ENCODE measurements at places on chromosomes 4 and X.

GRCh38 chr4:1410491-1411325 is 4.5 kb upstream of the NKX1-1 start:
- peak; percentile 28 for DNase-seq

- DNase-seq, result no peak
Observed at GRCh38 chr4:61950625-61951024, 750.5 kb downstream of the ADGRL3 start.

DNA sequence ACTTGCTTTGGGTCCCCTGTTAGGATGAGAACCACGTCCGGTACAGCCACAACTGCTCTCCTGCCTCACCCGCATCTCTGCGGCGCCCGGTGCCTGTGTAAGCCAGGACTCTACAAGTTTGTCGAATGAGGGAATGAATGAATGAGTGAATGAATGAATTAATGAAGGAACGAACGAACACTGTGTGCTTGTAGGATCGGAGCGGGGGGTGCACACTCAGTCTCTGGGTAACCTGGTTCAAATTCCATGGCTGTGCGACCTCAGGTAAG is 201.4 kb upstream of the PSAPL1 start:
- no peak for DNase-seq

DNA sequence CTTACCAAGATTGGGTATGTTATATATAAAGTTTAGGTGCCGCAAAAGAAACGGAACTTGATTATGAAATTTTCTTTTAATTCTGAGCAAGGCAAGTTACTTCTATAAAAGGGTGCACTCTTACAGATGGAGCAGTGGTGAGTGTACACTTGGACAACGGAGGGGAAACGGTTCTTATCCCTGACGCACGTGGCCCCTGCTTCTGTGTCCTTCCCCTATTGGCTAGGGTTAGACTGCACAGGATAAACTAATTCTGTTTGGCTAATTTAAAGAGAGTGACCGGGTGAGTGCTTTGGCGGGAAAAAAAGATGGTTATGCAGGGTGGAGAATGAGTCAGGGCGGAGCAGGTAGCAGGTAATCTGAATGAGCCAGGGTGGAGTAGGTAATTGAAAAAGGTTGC is 149.5 kb downstream of the GC start:
- no peak for DNase-seq

DNA sequence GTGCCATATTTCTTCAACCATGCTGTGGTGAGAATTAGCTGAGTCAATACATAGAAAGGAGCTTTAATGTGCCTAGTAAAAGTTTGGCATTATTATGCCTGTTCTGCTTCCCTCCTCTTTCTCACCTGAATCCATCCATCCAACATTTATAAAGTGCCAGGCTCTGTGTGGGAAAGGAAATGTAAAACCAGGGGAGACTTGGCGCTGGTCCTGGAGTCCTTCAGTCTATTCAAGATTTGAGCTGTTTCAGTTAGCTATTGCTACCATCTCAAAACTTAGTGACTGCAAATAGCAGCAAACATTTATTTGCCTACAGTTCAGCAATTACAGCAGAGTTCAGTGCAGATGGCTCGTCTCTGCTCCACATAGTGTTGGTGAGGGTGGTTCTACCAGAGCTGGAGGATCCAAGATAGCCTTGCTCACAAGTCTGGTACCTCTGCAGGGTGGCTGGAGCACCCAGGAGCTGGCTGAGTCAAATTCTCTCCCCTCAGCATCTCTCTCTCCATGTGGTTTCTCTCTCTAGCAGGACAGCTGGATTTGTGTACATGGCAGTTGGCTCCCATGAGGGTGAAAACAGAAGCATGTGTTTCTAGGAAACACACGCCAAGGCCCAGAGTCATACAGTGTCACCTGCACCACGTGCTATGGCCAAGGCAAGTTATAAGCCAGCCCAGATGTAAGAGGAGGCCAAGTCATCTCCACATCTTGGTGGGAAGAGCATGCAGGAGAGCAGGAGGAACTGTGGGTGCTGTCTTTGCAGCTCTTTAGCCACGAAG is 77.3 kb downstream of the FHDC1 start:
- DNase-seq, result no peak

DNA sequence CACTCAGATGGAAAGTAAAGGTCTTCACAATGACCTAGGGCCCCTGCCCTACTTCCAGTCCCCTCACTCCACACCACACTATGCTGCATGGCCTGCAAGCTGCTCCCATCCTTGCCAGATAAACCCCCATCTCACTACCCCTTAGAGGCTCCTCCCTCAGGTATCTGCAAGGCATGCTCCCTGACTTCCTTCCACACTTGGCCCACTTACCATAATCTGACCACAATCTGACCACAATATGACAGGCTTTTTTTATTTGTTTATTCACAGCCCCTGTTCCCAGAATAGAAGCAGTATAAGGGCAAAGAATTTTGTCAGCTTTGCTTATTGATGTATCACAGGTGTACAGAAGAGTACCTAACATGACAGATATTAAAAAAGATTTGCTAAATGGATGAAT is 124.7 kb downstream of the CAMK2D start:
- DNase-seq, result no peak

GRCh38 chr4:179017581-179017980 is 1575.3 kb upstream of the AGA start:
- DNase-seq, result no peak

DNA sequence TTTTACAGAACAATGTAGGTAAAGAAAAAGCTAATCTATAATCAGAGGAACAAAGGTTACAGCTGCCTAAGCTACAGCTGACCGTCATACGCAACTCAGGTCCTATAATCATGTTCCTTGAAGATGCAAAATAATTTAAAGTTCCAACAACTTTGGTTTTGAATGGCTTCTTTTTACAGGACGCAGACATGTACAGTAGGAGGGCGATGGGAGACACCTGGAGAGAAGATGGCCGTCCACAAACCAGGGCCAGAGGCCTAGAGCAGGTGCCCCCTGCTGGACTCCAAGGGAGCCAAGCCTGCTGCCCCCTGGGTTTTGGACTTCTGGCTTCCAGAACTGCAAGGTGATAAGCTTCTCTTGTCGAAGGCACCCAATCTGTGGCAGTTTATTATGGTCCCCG is 10.6 kb downstream of the HGFAC start:
- no peak for DNase-seq

DNA sequence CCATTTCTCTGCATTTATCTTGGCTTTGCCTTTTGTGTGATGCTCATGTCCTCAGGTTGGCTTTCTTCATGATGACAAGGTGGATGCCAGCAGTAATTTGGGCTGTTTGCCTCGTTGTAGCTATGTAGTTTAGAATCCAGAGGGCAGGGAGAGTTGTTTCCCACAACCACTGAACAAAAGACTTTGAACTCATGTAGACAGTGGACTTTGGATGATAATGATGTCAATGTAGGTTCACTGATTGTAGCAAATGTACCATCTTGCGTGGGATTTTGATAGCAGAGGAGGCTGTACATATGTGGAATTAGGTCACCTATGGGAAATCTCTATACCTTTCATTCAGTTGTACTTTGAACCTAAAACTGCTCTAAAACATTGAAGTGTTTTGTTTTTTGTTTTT is 41.3 kb downstream of the MND1 start:
- DNase-seq, result no peak

- no peak for DNase-seq
Observed at GRCh38 chr4:26360273-26360672, 39.5 kb downstream of the RBPJ start.

GRCh38 chr4:54228961-54229501 is at the start of gene PDGFRA:
Gene PDGFRA (plus strand): TSS chr4:54229293. CDS start chr4:54258769, 29,476 bp downstream.
- no peak for DNase-seq

- no peak for DNase-seq
Observed at GRCh38 chr4:72094059-72094797, 62.4 kb downstream of the NPFFR2 start.

- no peak for DNase-seq
Observed at GRCh38 chr4:164108971-164109370, 614.5 kb downstream of the TMA16 start.

GRCh38 chrX:16754019-16754418 is 32.2 kb upstream of the TXLNG start:
- DNase-seq, result no peak

DNA sequence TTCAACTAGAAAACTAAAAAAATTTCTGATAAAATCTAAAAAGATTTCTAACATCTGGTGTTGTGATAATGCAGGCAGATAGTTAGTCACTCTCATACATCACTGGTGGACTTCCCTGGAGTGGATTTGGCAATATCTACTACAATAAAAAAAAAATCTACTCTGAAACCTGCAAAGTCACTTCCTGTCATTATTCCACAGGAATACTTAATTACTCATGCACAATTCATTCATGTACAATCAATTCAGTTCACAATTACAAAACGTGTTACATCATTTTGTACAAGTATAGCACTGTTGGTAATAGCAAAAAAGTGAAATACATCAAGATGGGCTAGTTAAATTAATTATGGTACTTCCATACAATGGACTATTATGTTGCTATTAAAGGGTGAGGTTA is 16.5 kb upstream of the RHOH start:
- DNase-seq, result no peak

GRCh38 chr4:159045321-159045720 is 57.6 kb upstream of the RAPGEF2 start:
- no peak for DNase-seq

- no peak for DNase-seq
Observed at GRCh38 chrX:65528293-65528692, 6.3 kb downstream of the LAS1L start.

DNA sequence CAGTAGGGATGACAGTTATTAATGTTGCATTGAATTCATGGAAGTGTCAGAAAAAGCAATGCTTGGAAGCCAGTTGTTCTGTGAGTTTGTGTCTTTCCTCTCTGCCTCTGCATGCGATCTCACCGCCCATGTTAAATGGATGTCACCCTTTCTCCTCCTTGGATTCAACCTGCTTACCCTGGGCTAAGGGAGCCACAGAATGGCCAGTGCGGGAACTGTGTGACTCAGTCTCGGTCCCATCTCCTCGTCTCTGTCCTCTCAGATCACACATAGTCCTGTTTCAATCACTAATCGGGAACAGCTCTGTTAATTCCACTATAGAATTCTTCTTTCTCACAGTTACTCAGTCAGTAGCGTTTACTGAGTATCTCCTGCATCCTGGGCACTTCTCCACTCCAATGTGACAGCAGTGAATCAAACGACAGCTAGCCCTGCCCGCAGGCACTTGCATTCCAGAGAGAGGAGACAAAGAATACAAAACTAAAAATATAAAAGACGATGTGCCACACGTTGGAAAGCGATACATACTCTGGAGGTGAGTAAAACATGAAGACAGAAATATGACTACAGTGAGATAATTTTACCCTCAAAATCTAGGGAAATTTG is 53.6 kb upstream of the TLR3 start:
- no peak for DNase-seq

DNA sequence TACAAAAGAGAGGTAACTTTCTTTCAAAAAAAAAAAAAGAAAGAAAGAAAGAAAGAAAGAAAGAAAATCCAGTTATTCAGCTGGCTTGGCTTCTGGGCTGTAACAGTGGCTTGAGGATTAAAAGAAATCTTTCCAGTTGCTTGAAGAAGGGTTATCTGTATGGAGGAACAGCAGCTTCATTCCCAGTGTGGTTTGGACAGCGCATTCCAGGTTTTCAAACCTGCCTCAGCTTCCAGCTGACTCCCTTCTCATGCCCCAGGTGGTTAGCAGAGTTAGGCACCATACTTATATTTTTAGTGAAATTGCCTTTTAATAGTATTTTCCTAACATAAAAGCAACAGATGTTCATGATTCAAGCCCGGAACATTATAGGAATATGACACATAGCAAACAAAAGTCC is 48.6 kb downstream of the TMEM164 start:
- DNase-seq, result no peak

DNA sequence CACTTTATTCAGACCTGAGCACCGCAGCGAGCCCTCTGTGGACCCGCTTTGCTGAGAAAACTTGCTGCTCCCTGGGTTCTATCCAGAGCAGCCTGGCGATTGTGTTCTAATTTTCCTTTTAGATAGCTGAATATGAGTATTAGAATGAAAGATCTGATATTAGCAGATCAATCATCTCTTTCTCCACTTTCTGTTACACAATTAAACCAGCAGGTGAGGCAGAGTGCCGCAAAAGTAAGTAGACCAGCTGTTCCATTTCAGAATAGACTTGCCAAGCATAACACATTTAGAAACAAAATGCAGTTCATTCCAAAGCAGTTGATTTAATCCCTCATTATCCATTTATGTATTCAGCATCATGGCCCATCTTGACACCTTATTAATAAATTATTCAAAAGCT is 58.6 kb downstream of the PALLD start:
- DNase-seq, result no peak

- DNase-seq, result no peak
Observed at GRCh38 chr4:41787931-41788330, 39.4 kb upstream of the PHOX2B start.

- peak; percentile 68 for DNase-seq
Observed at GRCh38 chr4:40196724-40197281, at the start of gene RHOH. Gene RHOH (plus strand): TSS chr4:40197031. CDS start chr4:40243387, 46,356 bp downstream.

DNA sequence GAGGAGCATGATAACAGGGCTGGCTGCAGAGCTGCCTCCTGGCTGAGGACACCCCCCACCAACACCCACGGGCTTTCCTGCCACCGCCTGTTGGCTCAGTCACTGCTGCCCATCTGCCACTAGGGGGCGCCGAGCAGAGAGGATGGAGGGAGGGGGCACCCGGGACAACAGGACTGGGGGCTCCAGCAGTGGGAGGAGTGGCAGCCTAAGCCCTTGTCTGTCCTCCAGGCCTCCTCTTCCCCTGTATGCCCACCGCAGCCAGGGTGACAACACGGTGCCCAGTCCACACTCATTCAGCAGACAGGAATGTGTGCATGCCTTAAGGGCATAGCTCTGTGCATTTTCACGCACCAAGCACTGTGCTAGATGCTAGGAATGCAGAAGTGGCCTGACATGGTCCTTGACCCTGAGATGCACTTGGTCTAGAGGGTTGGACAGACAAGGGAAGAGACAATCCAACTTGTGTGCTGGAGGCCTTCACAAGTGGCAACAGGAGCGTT is 149.9 kb downstream of the AMMECR1 start:
- DNase-seq, result peak; percentile 4

DNA sequence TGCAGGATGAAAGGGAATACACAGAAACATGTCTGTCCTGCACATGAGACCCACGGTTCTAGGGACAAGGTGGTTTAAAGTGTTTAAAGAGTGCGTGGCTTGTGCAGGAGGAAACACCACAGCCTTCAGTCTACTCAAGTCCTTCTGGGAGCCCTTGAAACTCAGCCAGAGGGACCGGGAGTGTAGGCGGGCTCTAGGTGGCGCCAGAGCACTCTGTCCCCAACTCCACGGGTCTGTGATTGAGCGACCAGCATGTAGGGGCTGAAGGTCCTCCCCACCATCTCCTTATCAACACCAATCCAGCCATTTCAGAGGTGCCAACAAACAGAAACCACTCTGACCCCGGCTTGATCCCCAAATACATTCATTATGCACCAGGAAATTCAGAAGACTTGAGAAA is 82.0 kb upstream of the CLDN34 start:
- peak; percentile 28 for DNase-seq

GRCh38 chr4:105145903-105146275 is 787 bp upstream of the TET2 start:
- DNase-seq, result peak; percentile 21

GRCh38 chr4:78763251-78763650 is 12.9 kb upstream of the BMP2K start:
- DNase-seq, result no peak

DNA sequence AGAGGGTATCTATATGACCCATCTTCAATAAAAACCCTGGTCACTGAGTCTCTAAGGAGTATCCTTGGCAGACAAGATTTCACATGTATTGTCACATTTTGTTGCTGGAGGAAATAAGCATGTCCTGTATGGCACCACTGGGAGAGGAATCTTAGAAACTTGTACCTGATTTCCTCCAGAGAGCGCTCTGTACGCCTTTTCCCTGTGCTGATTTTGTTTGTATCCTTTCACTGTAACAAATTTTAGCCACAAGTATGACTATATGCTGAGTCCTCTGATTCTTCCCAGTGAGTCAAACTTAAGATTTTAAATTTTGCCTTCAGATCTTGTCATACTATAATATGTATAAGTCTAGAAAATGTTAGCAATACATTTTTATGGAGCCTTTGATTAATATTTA is 102.8 kb downstream of the ITIH6 start:
- DNase-seq, result no peak

Measured in stimulated activated CD8-positive, alpha-beta memory T cell treated with anti-CD3 and anti-CD28 coated beads, Interleukin-15, amount 100 ng/mL, for 48 hours (primary cell).